ENCODE measurements at places on chromosomes 1 and 21. TPM values are rescaled to one million over a fixed set of nuclear protein-coding genes. Genes with fewer than 3 reads are reported as not detected.
A peak's percentile ranks its signal among the peaks of the same experiment; 100 is the strongest.

KCND3 gene
- 16.6 TPM for total RNA-seq

PLEKHA6 gene
- total RNA-seq = 5.1 TPM

MPL gene
- not detected for total RNA-seq

CLIC6 gene
- 7.3 TPM for total RNA-seq

SAMD13 gene
- total RNA-seq = 1.8 TPM

PRELP gene
- total RNA-seq = 244 TPM

CCDC181 gene
- total RNA-seq = 2.9 TPM

UBXN10 gene
- 0.28 TPM for total RNA-seq

DNA sequence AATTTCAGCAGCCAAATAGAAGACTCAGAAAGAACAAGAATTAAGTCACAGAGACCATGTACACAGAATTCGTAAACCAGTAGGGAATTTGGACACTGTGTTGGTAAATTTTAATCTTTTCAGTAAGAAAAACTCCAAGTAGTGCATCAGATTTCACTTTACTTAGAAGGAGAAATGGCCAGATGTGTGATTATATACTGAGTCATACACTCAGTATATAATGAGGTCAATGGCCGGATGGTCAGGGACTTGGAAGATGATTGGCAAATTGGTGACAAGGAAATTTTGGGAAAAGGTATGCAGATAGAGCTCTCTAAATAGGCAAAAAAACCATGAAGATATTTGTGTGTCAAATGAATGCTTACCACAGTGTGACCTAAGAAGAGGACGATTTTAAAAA, 399.8 kb upstream of the LRRC7 start:
- no peak for DNase-seq

DNA sequence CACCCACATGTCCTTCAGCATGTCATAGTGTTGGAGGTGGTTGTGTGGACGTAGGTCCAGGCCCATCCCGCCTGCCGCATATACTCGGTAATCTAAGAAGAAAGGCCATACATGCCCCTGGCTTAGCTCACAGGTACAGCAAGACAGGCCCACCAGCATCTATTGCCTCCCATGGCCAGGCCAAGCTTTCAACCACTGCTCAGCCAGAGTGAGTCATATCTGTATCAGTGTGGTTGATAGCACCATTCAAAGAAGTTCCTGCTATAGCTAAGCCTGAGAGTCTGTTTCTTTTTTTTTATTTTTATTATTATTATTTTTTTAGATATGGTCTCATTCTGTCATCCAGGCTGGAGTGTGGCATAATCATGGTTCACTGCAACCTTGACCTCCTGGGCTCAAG, 17.0 kb downstream of the KLHDC8A start:
- no peak for DNase-seq

GRCh38 chr1:2027961-2028583, 8.9 kb downstream of the GABRD start:
- no peak for DNase-seq

GRCh38 chr1:238135708-238136664, 245.3 kb upstream of the ZP4 start:
- no peak for DNase-seq

- no peak for DNase-seq
Measured at GRCh38 chr1:110150330-110151174, at the start of gene SLC6A17. Gene SLC6A17, plus strand, starts transcription at chr1:110150494. Its CDS starts 16,436 bp downstream, at chr1:110166930.

- no peak for DNase-seq
Measured at GRCh38 chr21:28172376-28172775, 820.3 kb downstream of the LTN1 start.

GRCh38 chr1:15155888-15156741, 2.6 kb downstream of the TMEM51 start:
- no peak for DNase-seq

DNA sequence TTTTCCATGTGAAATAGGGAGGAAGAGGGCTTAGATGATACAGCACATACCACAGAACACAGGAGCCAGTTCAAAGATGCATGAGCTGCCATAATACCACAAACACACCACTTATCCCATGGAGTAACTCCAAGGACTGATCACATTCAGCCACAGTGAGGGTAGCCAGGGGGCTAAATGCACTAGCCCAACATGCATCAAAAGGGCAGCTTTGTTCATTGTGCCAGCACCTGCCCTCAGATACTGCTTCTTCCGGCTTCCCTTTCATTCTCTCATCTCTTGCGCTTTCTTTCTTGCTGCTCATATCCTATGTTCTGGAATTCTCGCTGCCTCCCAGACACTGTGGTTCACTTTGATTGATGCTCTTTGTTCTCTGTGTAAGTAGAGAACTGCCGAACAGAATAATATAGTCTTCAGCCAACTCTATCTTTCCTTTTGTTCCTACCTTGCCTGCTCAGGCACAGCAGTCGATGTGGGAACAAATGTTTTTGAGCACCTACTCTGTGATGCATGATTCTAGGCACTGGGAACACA, 50.0 kb upstream of the SYT6 start:
- no peak for DNase-seq

GRCh38 chr1:40876891-40877290, 14.7 kb upstream of the CITED4 start:
- no peak for DNase-seq

GRCh38 chr1:248852481-248853405, 6.1 kb downstream of the ZNF692 start:
- no peak for DNase-seq

DNA sequence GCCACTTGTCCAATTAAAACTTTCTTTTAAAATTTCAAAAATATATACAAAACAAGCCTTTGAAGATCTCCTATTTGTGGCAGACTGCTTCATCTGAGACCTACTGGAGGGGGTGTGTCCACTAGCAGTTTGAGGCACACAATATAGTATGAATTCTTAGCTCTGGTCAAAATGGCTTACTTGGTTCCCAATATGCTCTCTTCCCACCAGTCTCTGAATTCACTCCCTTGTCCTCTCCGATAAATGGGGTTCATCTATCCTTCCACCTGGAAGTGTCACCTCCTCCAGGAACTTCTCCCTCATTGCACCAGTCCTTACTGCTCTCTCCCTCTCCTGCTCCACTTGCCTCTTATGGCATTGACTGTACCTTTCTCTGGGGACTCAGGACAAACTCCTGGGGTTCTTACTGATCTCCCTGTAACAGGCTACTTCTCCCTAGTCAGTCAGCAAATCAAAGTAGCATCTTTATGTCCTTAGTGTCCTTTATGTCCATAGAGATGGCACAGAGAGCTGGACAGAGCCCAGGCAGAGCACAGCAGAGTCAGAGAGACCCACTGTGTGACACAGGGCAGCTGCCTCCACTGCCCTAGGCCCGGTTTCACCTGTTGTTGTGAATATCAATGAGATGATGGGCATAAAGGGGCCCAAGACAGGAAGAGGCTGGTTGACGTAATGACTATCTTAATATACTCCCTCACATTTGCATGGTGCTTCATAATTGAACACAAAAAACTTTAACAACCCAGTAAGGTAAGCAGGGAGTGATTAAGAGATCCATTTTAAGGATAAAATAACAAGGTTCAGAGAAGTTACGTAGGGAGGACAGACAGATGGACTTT, 3.6 kb downstream of the ASAP3 start:
- no peak for DNase-seq

- no peak for DNase-seq
Measured at GRCh38 chr1:91637539-91637994, 136.9 kb downstream of the CDC7 start.

DNA sequence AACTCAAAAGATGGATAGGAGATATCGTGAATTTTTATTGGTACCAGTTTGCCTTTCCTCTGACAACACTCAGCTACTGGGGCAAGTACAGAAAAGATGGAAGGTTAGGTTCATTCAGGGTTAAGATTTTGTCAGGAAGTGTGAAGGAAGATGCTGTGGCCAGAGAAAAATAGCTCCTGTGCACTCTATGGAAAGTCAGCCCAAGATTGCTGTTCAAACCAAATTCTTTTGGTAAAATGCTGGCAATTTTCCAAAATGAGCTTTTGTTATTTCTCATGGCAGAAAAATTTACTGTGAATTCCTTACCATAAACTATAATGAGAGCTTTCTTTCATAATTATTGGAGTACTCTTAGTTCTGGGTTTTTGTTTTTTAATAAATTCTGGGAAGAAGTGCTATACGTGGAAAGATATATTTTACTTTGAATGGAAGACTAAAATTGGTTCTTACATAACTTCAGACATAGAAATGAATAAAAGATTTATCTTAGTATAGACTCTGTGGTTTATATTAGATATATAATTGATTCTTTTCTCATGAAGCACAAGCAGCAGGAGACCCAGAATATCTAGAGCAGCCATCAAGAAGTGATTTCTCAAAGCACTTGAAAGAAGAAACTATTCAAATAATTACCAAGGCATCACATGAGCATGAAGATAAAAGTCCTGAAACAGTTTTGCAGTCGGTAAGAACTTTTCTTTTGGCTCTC, 112.2 kb downstream of the USP25 start:
- DNase-seq = no peak

DNA sequence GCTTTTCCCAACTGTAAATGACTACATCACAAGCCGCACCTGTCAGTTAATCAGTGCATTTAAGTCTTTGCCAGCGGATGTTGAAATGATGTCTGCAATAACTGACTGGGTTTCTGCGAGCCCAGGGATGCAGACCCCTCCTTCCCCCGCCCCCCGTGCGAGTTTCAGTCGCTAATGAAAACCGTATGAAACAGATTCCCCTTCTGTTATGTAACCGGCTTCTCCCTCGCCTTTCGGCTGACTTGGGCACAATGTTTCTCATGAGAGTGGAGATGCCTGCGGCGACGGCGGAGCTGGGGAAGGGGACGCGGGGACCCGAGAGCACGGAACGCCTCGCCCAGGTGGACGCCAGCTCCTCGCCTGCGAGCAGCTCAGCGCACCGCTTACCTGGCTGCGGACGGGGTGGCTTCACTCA, 753 bp downstream of the KCNJ6 start:
- no peak for DNase-seq

DNA sequence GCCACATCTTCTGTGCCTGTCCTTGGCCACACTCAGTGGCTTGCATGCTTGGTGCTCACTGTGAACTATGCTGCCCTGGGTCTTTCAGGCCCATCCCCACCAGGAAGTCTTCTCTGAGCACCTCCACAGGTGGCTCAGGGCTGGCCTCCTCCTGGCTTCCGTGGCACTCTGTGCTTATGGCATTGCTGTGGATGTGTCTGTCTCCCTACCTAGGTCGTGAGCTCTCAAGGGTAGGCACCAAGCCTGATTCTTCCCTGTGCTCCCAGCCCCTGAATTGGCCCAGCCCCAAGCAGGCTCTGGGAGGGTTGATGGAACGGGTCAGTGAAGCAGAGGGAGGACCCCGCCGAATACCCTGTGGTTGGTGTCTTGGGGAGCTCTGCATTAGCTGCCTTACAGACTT, 197.7 kb upstream of the EDN2 start:
- DNase-seq = no peak

- DNase-seq = no peak
Measured at GRCh38 chr1:75588779-75589475, 22.0 kb downstream of the SLC44A5 start.

- no peak for DNase-seq
Measured at GRCh38 chr1:165763442-165763841, 5.2 kb downstream of the TMCO1 start.

- DNase-seq = peak; percentile 38
Measured at GRCh38 chr1:51296383-51297357, 33.7 kb downstream of the TTC39A start.

DNA sequence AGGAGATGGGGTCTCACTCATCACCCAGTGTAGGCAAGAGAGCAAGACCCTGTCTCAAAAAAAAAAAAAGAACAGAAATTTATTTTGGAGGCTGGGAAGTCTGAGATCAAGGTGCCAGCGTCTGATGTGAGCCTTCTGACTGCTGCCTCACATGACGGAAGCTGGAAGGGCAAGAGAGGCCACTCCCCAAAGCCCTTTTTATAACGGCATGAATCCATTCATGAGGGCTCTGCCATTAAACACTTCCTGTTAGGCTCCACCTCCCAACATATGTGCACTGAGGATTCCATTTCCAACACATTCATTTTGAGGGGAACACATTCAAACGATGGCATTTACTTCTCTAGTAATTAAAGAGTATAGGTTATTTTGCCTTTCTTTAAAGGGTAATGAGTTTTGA, 50.9 kb upstream of the C1orf198 start:
- DNase-seq = no peak

DNA sequence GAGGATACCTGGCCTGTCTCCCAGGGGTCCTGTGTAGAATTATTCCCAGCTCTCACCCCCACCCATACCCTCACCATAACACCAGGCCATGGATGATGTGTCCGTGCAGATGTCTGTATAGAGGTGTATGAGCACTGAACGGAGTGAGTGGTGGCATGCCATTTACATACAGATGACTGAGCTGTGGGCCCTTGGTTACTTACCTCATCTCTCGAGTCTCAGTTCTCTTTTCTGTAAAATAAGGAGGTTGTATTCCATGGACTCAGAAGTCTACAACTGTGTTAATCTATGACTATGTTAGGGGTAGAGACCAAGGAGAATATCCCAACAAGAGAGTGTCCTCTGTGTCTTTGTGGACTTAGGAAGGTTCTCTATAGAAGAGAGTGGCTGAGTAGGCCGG, 65.6 kb upstream of the CD1D start:
- DNase-seq = no peak

DNA sequence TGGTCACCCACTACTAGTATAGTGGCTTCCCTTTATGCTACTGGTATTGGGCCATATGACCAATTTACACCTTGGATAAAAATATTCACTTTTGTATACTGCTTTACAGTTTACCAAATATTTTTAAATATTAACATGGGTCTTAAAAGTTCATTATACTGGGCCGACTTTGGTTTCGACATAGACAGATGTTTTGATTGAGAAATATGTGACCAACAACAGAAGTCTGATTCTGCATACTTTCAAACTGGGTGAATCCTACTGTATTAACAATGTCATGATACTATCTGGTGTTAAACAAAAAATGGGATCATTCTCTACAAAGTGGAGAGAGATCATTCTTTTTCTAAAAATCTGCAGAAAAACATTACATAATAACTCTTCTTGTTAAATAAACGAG, 134.8 kb downstream of the AKT3 start:
- DNase-seq = no peak
